ENCODE measurements at places on chromosomes 2 and 18.

- no peak for DNase-seq
Observed at GRCh38 chr2:41129988-41130387, 678.1 kb upstream of the SLC8A1 start.

DNA sequence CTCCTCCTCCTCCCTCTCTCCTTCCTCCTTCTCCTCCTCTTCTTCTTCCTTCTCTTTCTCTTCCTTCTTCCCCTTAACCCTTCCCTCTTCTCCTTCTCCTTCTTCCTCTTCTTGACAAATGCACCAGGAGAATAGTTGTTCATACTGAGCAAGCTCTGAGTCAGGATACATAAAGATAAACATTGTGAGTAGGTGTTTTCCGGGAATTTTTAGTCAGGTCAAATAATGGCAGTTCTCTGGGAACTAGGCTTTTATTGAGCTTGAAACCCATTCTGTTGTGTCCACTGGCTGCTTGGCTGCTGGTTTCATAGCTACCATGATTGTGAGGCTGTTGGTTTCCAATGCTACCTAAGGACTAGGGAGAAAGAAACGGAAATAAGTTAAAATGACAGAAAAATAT, 1144.7 kb upstream of the DDX18 start:
- no peak for DNase-seq

DNA sequence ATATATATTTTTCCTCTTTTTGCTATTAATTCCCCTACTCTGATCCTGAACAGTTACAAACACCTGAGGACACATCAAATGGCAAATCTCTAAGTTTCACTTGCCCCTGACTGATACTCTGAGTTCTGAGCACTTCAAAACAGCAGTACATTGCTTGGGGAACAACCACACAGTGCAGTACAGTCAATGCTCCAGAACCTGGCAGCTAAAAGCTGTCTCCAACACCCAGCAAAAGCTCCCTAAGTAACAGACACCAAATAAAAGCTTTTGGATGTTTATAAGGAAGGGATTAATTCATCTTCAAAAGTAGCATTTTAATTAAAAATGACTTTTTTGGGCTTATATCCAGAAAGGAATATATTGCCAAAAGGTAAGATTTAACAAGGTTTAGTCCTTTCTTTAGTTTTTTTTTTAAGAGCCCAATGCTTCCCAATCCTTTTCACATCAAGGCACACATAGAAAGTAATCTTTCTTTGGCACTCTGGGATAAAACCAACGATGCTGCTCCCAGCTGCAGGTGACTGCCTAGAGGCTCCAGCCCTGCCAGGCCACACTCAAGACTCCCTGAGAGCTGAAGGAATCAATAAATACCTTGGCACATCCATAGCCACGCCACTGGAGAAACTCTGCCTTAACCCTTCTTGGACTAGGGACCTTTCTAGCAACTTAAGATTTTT, 164.9 kb upstream of the ZFP36L2 start:
- DNase-seq, result no peak

DNA sequence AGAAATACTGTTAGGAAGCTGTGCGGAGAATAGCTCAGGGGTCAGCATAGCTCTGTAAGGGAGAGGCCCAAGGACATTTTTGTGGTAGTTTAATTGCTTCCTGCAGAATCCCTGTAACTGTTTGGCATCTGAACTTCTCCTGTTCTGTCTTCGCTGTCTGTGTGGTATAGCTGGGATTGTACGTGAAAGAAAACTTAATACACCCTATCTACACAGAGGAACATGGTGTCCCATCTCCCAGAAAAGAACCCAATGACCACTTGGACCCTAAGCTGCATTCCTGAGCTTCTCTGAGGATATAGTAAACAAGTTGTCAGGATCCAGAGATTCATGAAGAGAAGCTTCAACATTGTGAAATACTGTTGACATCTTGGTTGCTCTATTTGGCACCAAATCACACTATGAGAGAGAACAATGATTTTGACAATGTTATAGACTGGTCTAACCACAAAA, 81.3 kb downstream of the CDC42EP3 start:
- DNase-seq, result no peak

- DNase-seq, result no peak
Observed at GRCh38 chr18:77063260-77063659, 69.3 kb downstream of the MBP start.

GRCh38 chr2:110114831-110115255, 779 bp downstream of the MALL start:
- DNase-seq, result no peak

DNA sequence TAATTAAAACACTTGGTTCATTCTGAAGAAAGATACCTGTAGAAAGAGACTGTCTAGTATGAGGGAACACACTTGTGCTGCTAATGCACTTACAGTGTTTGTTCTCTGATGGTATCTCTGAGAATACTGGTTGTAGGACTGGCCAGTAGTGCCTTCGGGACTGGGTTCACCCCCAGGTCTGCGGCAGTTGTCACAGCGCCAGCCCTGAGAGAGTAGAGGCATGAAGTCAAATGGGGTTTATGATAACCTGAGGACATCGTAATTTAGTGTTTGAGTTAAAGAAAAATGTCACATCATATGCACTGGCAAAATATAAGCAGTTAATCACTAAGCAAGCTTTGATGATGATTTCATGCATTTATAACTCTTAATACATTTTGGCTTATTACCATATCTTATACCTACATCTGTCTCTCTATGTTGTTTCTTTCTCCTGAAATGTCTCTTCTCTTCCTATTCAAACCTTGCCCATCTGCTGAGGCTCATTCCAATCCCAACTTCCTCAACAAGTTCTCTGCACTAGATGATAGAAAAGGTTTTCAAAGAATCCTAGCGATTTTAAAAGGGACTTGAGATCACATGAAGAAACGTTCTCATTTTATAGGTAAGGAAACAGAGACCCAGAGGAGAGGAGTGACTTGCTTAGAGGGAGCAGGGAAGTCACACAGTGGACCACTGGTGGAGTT, 50.2 kb downstream of the ATIC start:
- DNase-seq, result no peak

GRCh38 chr18:79876497-79876896, 75.0 kb downstream of the SLC66A2 start:
- no peak for DNase-seq

GRCh38 chr18:79936641-79937040, 14.8 kb downstream of the SLC66A2 start:
- DNase-seq, result no peak

- DNase-seq, result no peak
Observed at GRCh38 chr2:177595126-177595845, 202.7 kb downstream of the AGPS start.

DNA sequence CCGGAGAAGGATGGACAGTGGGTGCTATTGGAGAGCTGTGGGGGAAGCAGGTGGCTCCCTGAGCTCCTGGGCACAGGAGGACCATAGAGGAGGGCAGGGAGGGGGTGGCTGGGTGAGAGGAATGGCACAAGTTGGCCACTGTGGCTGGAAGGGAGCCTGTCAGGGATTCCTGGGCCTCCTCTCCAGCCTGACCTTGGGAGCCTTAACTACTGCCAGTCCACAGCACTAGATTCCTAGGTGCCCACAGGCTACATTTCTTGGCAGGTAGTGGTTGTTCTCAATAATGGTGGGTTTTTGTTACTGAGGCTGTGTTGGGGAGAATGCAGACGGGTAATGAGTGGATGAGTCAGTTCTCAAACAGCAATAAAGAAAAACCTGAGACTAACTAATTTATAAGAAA, 26.0 kb downstream of the EFHD1 start:
- DNase-seq, result no peak

- no peak for DNase-seq
Observed at GRCh38 chr2:23498943-23499342, 114.0 kb downstream of the KLHL29 start.

- no peak for DNase-seq
Observed at GRCh38 chr2:26640331-26640745, 828 bp downstream of the CIB4 start.

- peak; percentile 54 for DNase-seq
Observed at GRCh38 chr2:28661589-28662001, 90.0 kb upstream of the PPP1CB start.

DNA sequence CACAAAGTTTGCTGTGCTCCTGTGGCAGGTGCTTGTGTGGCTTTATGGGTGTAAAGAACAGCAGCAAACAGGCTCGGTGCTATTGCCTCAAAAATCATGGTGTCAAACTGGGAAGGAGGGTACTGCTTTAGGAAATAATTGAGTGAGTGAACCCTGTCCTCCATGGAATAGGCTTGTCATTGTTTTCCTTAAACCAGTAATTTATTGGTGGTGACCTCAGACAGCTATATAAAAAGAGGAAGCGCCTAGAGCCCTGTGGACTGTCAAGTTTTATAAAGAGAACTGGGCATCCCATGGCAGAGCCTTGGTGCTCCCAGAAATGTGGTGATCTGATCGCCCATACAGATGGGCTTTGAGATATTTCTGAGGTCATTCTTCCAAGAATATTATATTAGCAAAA, 4.7 kb upstream of the CXCR4 start:
- DNase-seq, result no peak

GRCh38 chr2:16184945-16185660, 244.8 kb downstream of the MYCN start:
- no peak for DNase-seq

DNA sequence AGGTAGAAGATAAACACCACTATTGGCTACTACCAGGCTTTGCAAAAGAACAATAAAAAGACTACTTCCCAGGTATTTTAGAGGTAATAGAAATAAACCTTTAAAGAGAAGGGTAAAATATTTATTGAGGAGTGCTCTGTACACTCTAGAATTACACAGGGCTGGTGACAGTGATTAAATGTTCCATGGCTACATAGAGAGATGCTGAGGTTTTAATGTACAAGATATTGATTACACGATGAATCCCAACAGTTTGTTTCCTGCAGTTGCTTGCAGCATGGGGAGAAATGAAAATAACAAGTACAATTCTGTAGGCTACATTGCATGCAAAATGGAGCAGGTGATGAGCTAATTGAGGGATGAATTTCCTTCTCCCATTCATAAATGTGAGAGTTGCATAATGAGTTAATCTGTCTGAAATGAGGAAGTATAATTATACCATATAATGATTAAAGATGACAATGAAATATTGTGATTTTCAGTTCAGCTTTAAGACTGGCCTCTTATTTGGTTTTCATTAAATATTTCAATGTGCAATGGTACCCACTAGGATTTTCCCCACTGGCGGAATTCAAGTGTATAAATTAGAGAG, 266.1 kb downstream of the SOCS6 start:
- no peak for DNase-seq

GRCh38 chr2:108934583-108935245, 54.3 kb downstream of the EDAR start:
- DNase-seq, result no peak

- DNase-seq, result no peak
Observed at GRCh38 chr2:11807156-11808015, 61.0 kb downstream of the LPIN1 start.

DNA sequence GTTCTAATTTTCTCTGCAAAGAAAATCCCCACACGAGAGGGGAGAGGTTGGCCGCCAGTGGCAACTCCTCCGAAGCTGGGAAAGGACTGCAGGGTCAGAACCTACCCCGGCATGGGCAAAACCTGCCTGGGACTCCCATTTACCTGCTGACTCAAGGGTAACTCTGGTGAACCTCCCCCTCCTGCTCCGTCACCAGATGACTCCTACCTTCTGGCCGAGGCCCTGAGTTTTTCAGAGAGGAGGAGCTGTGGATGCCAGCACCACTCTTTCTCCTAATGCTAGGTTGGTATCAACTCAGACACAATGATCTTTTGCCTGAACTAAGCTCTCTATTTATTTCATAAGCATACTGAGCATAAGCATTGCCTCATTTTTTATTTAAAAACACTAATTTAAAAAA, 96.6 kb downstream of the ALPK2 start:
- no peak for DNase-seq

DNA sequence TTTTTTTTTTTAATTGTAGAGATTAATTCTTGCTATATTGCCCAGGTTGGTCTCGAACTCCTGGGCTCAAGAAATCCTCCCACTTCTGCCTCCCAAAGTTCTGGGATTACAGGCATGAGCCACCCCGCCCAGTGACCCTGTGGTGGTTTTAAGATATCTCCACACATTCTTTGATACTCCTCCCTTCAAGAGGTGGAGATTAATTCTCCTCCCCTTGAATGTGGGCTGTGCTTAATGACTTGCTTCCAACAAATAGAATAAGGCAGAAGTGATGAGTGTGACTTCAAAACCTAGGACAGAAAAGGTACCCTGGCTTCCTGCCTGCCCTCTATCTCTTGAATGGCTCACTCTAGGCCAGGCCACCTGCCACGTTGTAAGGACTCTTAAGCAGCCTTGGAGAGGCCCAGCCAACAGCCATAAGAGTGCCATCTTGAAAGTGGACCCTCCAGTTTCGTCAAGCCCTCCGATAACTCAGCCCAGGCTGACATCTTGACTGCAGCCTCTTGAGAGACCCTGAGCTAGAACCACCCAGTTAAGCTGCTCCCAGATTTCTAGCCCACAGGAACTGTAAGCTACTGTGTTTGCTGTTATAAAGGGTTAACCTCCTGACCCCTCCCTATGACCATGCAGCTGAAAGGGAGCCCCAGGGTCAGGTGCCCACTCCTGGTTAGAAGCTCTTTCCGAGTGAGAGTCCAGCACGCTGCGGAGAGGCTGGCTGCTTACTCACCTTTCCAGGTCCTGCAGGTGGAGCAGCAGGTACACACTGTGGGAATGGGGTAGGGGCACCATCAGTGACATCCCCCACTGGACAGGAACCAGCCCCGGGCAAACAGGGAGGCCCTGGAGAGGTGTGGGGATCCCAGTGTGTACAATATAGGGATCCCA, 27.6 kb downstream of the MRPL35 start:
- DNase-seq, result no peak

DNA sequence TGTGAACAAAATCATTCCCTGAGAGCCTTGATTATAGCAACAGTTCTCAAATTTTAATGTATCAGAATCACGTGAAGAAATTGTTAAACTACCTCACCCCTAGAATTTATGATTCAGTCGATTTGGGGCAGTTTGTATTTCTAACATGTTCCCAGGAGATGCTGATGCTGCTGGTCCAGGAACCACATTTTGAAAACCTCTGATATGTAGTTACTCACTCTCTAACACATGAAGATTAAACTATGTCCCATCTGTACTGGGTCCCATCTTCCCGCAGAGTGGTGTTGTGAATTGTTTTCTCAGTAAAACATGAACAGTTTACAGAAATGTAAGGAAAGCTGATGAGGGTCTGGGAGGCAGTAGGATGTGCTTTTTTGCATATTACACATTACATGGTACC, 223.1 kb downstream of the CDH20 start:
- DNase-seq, result no peak

- no peak for DNase-seq
Observed at GRCh38 chr2:62143696-62144095, 52.2 kb upstream of the B3GNT2 start.

DNA sequence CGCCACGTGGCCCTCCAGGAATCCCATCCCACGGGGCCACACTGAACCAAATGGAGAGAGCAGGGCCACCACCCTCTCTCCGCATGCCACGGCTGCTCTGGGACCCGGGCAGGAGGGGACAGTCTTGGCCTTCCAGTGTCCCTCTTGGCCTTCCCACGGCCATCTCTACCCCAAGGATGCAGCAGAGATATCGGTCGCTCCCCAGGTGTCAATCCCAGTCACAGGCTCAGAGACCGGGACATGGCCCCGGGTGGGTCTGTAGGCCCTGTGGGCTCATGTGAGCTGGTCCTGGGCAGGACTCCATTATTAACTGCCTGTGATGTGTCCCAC, 15.3 kb downstream of the CAPN10 start:
- no peak for DNase-seq
